ENCODE measurements at places on chromosomes 1 and 21. TPM values are rescaled to one million over a fixed set of nuclear protein-coding genes. Genes with fewer than 3 reads are reported as not detected.
A peak's percentile ranks its signal among the peaks of the same experiment; 100 is the strongest.

- H3K4me3 ChIP-seq, result no peak overlapping the region
- no peaks in the 10 kb centered on the region for H3K27me3 ChIP-seq
- no peak for DNase-seq
- H3K36me3 ChIP-seq, result peaks cover 70% of the 10 kb centered on the region
- H3K4me1 ChIP-seq, result no peaks in the 10 kb centered on the region
- no peak overlapping the region for H3K27ac ChIP-seq
These were observed 44.4 kb upstream of the ANGPTL7 start for GRCh38 chr1:11144570-11145256.

GRCh38 chr1:227789084-227790033, 26.1 kb upstream of the PRSS38 start:
- H3K4me1 ChIP-seq, result peaks cover 24% of the 10 kb centered on the region
- H3K27ac ChIP-seq, result peak overlapping the region; percentile 62
- H3K27me3 ChIP-seq, result no peaks in the 10 kb centered on the region
- H3K4me3 ChIP-seq, result peak overlapping the region; percentile 59
- H3K36me3 ChIP-seq, result no peaks in the 10 kb centered on the region

CSMD2 gene
- not detected for total RNA-seq

- no peak overlapping the region for H3K27ac ChIP-seq
- H3K4me3 ChIP-seq, result no peak overlapping the region
- peaks cover 58% of the 10 kb centered on the region for H3K36me3 ChIP-seq
- peaks cover 44% of the 10 kb centered on the region for H3K4me1 ChIP-seq
These were observed 142.0 kb downstream of the CLIC6 start for GRCh38 chr21:34810786-34811185.

DNA sequence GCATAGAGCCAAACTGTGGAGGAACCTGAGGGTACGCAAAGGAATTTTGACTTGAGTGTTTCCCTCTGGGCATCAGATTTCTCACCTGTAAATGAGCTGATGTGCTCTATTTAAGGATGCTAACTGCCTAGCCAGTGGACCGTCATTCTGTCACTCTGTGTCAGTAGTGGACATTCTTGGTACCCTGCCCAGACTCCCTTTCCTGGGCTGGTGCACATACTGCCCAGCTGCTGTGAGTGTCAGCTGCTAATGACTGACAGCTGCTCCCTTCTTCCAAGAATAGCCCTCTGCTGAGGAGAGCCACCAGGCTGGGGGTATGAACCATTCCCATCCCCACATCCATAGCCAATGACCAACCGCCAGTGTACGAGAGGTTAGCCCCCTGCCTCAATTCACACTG, 193.1 kb upstream of the DAB1 start:
- H3K4me1 ChIP-seq, result no peaks in the 10 kb centered on the region
- no peak for DNase-seq
- H3K27me3 ChIP-seq, result no peaks in the 10 kb centered on the region
- no peak overlapping the region for H3K4me3 ChIP-seq
- no peaks in the 10 kb centered on the region for H3K36me3 ChIP-seq
- no peak overlapping the region for H3K27ac ChIP-seq

- H3K4me1 ChIP-seq, result peaks cover 26% of the 10 kb centered on the region
- no peaks in the 10 kb centered on the region for H3K36me3 ChIP-seq
- no peak for DNase-seq
- no peak overlapping the region for H3K27ac ChIP-seq
- H3K27me3 ChIP-seq, result no peaks in the 10 kb centered on the region
These were observed 10.4 kb upstream of the KCNA2 start for GRCh38 chr1:110616587-110616986.

GRCh38 chr1:118395430-118395991, 210.5 kb upstream of the SPAG17 start:
- H3K4me1 ChIP-seq, result no peaks in the 10 kb centered on the region
- no peaks in the 10 kb centered on the region for H3K27me3 ChIP-seq
- no peaks in the 10 kb centered on the region for H3K36me3 ChIP-seq
- H3K4me3 ChIP-seq, result no peak overlapping the region
- no peak overlapping the region for H3K27ac ChIP-seq

RORC gene
- 6.2 TPM for total RNA-seq

GRCh38 chr1:175192111-175192629, 406 bp downstream of the KIAA0040 start:
- no peaks in the 10 kb centered on the region for H3K27me3 ChIP-seq
- peak overlapping the region; percentile 80 for H3K27ac ChIP-seq

- H3K4me1 ChIP-seq, result peaks cover 11% of the 10 kb centered on the region
- H3K4me3 ChIP-seq, result no peak overlapping the region
- H3K36me3 ChIP-seq, result peaks cover 2% of the 10 kb centered on the region
- no peak overlapping the region for H3K27ac ChIP-seq
- no peak for DNase-seq
These were observed 4.6 kb downstream of the MIB2 start for GRCh38 chr1:1619917-1620361.

GRCh38 chr1:96683931-96684330, 37.7 kb upstream of the PTBP2 start:
- H3K27ac ChIP-seq, result no peak overlapping the region
- no peaks in the 10 kb centered on the region for H3K27me3 ChIP-seq
- H3K4me3 ChIP-seq, result no peak overlapping the region
- no peaks in the 10 kb centered on the region for H3K4me1 ChIP-seq
- H3K36me3 ChIP-seq, result no peaks in the 10 kb centered on the region

DNA sequence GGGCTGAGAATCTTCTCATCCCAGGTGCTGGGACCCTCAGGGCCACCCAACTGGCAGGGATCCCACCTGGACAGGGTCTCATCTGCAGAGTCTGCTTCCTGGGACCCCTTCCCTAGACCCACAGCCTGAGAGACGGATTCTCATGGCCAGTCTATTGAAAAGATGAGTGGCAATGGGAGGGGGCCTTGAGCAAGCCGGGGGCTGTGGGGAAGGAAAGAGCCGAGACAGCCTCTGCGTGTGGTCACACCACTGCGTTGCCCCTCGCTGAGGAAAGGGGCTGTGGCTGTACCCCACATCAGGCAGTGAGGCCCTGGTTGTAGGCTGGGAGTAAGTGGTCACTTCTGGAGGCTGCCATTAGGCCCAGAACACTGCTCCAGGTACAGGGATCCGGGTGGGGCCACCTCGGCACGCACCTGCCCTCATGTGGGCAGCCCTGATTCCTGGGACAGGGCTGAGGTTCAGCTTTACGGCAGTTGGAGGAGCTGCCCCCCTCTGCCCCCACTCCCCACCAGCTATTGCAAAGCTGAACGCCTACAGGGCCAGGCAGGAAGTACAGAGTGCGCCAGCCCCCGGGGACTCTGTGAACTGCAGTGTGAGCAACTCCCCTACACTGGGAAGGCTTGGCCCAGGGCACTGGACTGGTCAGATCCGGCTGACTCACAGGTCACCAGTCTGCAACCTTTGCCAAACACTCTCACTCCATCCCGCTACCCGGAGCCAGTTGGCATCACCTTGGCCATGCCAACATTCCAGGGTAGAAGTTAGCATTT, 106.9 kb downstream of the RIPK4 start:
- no peak overlapping the region for H3K27ac ChIP-seq
- no peak overlapping the region for H3K4me3 ChIP-seq
- no peaks in the 10 kb centered on the region for H3K36me3 ChIP-seq
- no peaks in the 10 kb centered on the region for H3K27me3 ChIP-seq
- H3K4me1 ChIP-seq, result no peaks in the 10 kb centered on the region
- DNase-seq, result no peak

OR2T2 gene
- total RNA-seq, result not detected

DNA sequence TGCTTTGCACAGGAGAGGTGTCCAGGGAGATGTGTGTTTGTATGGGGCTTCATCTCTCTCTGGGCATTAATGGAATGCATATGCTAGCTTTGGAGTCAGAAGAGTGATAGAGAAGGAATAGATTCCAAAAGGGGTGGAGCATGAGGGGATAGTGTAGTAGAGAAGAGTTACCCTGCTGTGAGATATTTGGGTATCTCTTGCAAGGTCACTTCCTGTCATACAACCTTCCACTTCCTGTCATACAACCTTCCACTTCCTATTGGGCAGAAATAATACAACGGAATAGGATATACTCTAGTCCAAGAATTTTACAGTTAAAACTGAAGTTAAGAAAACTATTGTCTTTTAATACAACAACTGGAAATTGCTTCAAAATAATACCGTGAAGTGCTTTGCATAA, 351.8 kb upstream of the FMN2 start:
- no peak for DNase-seq
- no peak overlapping the region for H3K27ac ChIP-seq
- no peaks in the 10 kb centered on the region for H3K36me3 ChIP-seq

GRCh38 chr1:115314765-115315164, 23.3 kb downstream of the NGF start:
- no peaks in the 10 kb centered on the region for H3K36me3 ChIP-seq
- no peaks in the 10 kb centered on the region for H3K4me1 ChIP-seq
- no peak overlapping the region for H3K27ac ChIP-seq
- no peak for DNase-seq

FBXO44 gene
- 43.7 TPM for total RNA-seq

DNA sequence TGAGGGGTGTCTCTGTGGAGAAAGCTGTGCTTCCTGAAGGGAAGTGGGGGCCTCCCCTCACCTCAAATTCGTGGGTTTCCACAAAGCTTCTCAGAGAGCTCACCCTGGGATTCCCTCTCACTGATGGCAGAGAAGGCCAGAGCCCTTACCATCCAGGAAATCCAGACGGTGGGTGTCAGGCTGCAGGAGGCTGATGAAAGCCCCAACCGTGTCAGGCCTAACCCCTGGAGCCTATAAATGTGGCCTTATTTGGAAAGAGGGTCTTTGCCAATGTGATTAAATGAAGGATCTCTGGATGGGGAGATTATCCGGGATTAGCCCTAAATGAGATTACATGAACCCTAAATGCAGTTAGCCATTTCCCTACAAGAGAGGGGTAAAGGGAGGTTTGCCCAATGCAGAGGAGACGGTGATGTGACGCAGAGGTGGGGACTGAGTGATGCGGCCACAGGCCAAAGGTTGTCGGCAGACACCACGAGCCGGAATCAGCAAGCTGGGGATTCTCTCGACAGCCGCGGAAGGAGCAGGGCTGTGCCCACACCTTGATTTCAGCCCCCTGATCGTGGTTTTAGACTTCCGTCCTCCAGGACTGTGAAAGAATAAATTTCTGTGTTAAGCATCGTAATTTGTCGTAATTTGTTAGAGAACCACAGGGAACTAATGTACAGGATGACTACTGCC, 82.6 kb downstream of the TOMM20 start:
- H3K36me3 ChIP-seq, result no peaks in the 10 kb centered on the region
- H3K4me1 ChIP-seq, result no peaks in the 10 kb centered on the region
- H3K27me3 ChIP-seq, result no peaks in the 10 kb centered on the region
- H3K4me3 ChIP-seq, result no peak overlapping the region
- no peak overlapping the region for H3K27ac ChIP-seq

Data from CD4-positive, CD25-positive, alpha-beta regulatory T cell (primary cell).